ENCODE measurements at places on chromosomes 12 and 14.

DNA sequence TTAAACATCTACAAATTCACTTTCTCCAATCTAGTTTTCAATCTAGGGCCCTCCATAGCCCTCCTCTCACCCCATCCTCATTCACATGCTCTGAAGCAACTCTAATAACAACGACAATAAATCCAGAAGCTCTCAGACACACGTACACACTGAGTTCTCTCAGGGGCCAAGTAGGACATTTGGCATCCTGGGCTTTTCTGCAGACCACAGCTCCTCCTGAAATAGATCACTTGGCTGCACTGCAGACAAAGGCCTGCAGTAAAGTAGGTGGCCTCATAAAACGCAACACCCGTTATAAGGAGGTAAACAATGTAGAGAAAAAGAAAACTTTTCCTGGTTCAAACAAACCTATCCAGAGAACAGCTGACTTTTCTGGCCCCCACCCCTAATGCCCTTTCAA lies 111.2 kb downstream of the TMTC1 start:
- DNase-seq = peak; percentile 26

- DNase-seq = peak; percentile 27
These were observed 55.1 kb downstream of the PAWR start for GRCh38 chr12:79635676-79636075.

- no peak for DNase-seq
These were observed 12.3 kb upstream of the CHPT1 start for GRCh38 chr12:101685092-101685491.

GRCh38 chr14:103949131-103949790 lies 6.9 kb upstream of the RD3L start:
- DNase-seq = no peak

- peak; percentile 34 for DNase-seq
These were observed 11.6 kb downstream of the RAP1B start for GRCh38 chr12:68622250-68622649.

DNA sequence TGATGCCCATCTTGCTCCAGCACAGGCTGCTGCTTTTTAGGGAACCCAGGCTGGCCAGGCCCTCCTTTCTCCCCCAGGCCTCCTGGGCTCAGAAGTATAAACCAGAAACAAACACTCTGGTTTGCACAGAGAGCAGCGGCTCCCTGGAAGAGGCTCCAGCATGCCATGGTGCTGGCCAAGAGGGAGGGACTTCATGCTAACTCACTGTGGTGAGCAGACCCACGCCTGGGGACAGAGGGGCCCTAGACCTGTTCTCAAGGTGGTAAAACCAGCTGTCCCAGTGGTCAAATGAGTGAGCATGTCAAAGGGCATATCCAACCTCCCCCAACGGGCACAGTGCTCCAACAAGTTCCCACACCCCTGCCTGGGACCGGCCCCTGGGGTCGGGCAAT lies 15.5 kb downstream of the BCL11B start:
- DNase-seq = no peak
